ENCODE measurements at places on chromosomes 6 and 20.

- no peak for DNase-seq
Measured at GRCh38 chr6:33599413-33599938, 19.4 kb upstream of the BAK1 start.

GRCh38 chr6:44851176-44851575 is 463.7 kb downstream of the CDC5L start:
- DNase-seq, result no peak

DNA sequence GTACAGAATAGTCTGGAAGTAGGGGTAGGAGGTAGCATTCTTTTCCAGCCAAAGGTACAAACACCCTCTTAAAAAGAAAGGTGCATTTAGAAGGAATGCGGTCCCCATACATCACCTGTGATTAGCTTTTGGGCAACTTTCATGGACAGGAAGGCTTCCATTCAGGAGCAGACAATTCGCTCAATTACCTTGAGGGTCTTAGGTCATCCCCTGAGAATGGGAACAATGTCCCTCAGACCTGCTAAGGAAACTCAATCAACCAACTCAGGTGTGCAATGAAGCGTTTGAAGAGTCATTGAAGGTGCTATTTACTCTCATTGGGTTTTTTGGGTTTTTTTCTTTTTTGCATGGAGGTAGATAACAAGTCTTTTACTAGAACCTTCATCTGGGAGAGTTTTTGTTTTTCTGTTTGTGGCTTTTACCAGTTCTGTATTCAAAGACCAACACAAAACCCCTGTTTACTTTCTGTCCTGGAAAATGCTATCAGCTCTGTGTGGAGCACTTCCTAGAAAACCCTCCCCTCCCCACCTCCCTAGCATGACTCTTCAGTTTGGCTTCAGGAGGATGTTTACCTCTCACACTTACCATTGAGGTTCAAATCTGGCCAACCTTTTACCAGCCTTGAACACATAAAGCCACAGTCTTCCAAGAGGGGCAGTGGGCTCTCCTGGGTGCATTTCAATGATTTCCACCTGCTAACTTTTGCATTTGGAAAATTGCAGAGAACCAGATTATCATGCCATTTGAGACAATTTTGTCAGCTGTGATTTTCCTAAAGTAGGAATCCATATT is 271.2 kb upstream of the PRDM1 start:
- DNase-seq, result no peak

DNA sequence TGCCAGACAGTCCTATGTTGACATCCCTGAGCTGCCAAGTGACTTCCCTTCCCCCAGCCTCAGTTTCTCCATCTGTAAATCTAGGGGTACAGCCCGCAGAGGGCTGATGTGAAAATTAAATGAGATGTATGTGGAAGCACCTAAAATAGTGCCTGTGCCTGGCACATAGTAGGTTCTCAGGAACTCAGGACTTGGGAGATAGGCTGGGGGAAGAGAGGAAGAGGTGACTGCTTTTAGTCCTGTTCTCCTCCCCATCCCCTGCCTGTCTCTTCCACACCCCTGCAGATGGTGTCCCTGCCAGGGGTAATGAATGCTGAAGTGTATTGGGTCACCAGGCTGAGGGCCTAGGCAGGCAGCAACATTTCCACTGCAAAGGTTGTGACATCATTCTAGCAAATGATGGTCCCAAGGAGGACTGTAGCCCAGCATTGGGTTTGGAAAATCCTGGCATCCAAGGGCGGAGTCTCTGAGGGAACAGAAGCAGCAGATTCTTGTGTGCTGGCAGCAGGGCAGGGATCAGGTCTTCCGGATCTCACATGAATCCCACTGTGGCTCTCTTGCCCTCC is 1.8 kb downstream of the SNPH start:
- DNase-seq, result no peak

- DNase-seq, result no peak
Measured at GRCh38 chr6:154956771-154957522, 38.2 kb upstream of the TIAM2 start.

DNA sequence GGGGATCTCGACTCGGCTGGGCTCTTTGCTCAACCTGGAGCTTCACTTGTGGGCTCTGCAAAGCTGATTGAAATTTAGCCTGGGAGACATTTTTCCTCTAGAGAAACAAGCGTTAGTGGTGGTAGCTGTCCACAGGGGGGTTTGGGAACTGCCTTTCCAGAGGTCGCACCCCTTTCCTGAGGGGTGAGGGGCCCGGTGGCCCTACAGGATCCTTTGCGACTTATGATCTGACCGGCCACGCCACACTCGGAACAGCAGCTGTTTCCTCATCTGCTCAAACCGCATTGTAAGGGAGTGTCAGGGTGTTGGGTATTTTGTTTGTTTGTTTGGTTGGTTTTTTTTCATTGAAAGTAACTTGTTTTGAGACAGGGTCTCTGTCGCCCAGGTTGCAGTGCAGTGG is 21.0 kb downstream of the PNLDC1 start:
- DNase-seq, result no peak

- no peak for DNase-seq
Measured at GRCh38 chr20:5841522-5841921, 91.3 kb downstream of the SHLD1 start.

DNA sequence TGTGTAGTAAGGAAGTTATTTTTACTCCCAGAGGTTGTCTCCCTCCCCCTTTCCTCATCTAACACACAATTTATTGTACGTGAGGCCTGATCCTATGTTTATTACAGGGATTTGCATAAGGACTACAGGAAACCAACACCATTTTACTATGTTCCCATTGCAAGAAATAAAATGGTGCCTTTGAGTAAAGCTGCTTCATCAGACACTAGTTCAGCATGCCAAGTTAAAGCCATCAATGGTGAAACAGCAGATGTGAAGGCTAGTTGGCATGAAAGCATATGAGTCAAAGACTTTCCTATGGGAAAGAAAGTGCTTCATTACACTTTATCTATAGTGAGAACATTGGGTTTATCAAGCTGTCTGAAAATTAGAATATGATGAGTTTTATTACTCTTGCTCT is 543.0 kb downstream of the GRIK2 start:
- DNase-seq, result no peak

DNA sequence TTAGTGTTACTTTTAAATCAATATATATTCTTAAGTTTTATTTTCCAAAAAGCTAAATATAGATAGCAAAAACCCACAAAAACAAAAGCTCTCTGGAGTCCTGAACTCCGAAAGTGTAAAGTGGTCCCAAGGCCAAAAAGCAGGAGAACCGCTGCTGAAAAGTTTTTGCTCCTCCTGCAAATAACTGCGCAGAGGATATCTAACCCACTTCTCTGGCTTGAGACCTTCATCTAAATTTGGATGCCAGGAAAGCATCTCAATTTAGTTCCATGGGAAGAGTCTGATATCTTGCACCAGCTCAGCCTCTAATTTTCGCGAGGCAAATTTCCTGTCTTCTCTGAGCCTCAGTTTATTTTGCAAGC is 523 bp downstream of the MRPS10 start:
- no peak for DNase-seq

GRCh38 chr6:2351807-2352431 is 106.5 kb upstream of the GMDS start:
- DNase-seq, result no peak

- DNase-seq, result no peak
Measured at GRCh38 chr6:164168595-164168994, 754.1 kb downstream of the QKI start.

DNA sequence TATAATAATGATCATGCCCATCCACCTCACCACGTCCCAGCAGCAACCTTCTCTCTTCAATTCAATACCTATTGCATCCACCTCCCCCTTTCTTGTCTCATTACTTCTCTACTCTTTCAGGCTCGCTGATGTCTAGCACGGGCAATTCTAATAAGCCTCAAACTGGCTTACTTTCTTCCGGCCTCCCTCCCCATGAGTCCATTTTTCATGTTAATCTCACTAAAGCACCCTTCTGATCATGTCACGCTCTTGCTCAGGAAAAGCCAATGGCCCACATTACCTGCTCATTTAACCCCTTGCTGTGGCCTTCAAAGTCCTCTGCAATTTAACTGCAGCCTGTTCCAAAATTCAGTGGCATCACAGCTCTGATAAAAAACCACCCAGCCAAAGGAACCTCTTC is 105.1 kb downstream of the UTRN start:
- DNase-seq, result no peak

DNA sequence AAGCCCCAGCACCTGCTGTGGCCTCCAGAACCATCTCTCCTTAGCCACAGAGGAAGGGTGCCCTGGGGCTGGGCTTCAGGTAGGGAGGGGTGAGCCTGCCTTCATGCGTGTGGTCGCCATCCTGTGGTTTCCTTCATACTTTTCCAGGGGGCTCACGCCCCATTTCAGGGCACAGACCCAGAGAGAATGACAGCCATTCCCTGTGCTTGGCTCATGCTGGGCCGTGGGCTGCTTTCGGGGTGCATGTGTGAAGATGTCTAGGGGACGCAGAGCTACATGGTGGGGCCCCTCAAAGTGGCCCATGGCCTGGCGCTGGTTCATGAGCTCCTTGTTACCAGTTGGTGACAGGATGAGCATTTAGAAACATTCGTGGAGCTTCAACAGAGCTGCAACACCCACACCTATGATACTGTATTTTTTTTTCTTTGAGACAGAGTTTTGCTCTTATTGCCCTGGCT is 190.3 kb upstream of the SLC24A3 start:
- DNase-seq, result no peak

GRCh38 chr6:2818593-2818992 is 23.1 kb downstream of the SERPINB1 start:
- no peak for DNase-seq

- DNase-seq, result no peak
Measured at GRCh38 chr6:62357835-62358234, 71.8 kb upstream of the KHDRBS2 start.

DNA sequence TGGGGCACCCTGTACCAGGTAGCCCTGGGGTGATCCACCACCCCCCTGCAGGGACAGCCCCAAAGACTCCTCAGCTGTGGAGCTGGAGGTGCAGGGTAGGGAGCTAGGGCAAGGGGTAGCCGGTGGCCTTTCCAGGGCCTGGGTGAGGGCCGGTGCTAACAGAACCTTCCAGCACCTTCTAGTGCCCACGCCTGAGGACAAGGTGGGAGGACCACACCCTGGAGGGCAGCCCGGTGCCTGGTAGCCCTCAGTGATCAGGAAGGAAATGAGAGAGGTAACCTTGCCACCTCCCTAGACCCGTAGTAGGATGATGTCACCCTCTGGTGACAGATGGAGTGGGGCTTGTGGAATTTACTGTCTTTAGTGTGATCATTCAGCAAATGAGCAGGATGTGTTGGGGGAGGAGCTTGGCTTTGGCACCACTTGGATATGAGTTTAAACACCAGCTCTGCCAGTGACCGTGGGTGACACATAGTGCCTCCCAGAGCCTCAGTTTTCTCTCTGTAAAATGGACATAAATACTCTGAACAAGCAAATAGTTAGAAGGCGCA is 187.7 kb downstream of the NFATC2 start:
- DNase-seq, result no peak

DNA sequence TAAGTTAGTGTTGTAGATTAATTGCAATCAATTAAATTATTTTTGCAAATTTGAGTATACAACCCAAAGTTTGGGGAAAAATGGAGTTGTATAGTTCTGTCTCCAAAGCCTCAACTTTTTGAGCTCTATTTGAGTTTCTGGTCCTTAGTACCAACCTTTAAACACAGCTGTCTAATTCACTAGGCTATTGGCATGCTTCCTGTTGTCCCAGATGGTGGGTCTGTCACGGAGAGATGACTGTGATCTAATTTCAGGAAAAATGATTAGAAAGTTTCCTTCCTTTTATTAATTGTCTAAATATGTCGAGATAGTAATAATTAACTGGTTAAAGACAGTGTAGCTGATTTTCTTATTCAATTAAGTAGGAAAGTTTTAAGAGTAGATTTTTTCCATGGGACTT is 109.6 kb downstream of the SCAF8 start:
- no peak for DNase-seq

DNA sequence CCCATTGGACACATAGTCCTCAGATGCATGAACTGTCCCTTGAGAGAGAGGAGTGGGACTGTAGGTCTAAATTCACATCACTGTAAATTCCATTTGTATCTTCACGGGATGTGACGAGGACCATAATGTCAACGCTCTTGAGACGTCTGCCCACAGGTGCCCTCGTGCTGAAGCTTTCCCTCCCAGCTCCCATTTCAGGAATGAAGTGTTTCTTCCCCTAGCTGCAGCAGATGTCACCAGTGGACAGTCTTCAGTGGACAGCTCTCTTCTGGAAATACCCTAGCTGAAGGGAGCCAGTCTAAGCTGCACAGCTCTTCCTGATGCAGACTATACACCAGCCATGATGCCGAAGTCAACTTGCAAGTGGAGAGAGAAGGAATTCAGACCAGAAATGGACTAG is 217.4 kb upstream of the ECI2 start:
- no peak for DNase-seq

- DNase-seq, result no peak
Measured at GRCh38 chr6:100457311-100457990, 7.3 kb downstream of the SIM1 start.

DNA sequence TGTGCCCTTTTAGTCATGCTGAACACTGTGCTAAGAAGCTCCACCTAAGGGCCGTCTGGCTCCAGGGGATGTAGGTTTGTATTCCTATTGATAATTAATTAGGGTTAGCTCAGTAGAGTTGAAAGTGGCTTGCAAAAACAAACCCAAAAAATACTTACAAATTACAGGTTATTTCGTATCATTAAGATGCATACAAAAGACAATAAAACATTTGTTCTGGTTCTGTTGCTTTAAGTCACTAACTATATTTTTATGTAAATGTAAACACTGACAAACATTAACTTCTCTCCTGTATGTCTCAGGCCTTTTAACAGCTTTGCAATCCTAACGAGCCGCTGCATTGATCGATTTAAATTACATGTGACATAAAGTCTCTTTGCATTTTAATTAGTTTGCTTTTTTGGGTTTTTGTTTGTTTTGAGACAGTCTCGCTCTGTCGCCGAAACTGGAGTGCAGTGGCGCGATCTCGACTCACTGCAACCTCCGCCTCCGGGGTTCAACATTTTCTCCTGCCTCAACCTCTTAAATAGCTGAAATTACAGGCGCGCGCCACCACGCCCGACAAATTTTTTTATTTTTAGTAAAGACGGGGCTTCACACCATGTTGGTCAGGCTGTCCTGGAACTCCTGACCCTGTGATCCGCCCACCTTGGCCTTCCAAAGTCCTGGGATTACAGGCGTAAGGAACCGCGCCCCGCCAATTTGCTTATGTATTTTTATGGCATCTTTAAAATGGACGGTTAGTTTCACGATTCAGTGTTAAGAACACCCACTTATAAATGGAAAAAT is 110.9 kb downstream of the HFE start:
- no peak for DNase-seq

DNA sequence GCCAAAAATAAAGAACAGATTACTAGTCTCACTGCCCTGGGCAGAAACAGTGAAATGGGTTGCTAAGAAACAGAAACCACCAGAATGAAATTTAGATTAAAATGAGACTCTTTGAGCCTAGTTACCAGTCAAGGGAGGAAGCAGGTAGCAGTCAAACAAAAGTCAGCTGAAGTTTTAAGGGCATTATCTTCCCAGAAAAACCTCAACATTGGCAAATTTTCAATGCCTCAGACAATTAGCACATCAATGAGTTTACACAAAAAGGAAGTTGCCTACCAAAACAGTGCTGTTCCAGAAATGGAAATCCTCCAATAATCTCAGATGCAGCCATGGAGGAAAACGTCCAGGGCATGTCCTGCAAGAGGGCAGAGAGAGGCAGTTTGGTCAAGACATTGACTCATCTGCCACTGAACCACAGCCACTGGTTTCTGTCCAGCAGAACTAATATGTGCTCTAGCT is 399.7 kb upstream of the ADGRB3 start:
- DNase-seq, result no peak

GRCh38 chr6:43509142-43509983 is 783 bp downstream of the LRRC73 start:
- no peak for DNase-seq

GRCh38 chr6:109340811-109341210 is 41.5 kb downstream of the CD164 start:
- no peak for DNase-seq
